ENCODE measurements at places on chromosomes 1 and 21.

- no peak for DNase-seq
These were observed 19.6 kb upstream of the ACTRT2 start for GRCh38 chr1:3001471-3002348.

GRCh38 chr1:61082311-61083012, at the start of gene NFIA:
NFIA (plus strand) TSS chr1:61082561.
- peak; percentile 13 for DNase-seq

- no peak for DNase-seq
These were observed 3.0 kb downstream of the TCHH start for GRCh38 chr1:152112101-152112884.

GRCh38 chr1:25467193-25467592, 36.5 kb downstream of the MACO1 start:
- DNase-seq: no peak

GRCh38 chr1:10980094-10980577, 32.3 kb upstream of the TARDBP start:
- DNase-seq: no peak
